ENCODE measurements at places on chromosomes 2 and 18. TPM values are rescaled to one million over a fixed set of nuclear protein-coding genes. Genes with fewer than 3 reads are reported as not detected.
A peak's percentile ranks its signal among the peaks of the same experiment; 100 is the strongest.

The DPYSL5 gene
- polyA plus RNA-seq: 0.27 TPM

- DNase-seq: no peak
These were observed 241.7 kb downstream of the EPHA4 start for GRCh38 chr2:221330436-221330835.

GRCh38 chr18:62033756-62034155 is 140.9 kb upstream of the RNF152 start:
- no peak for DNase-seq

- peak; percentile 28 for DNase-seq
These were observed 62.9 kb downstream of the MTHFD2 start for GRCh38 chr2:74261204-74261864.

GRCh38 chr2:111106706-111107105 is 14.0 kb upstream of the BCL2L11 start:
- DNase-seq: no peak

The NT5C1B gene
- polyA plus RNA-seq: 1.3 TPM

- no peak for DNase-seq
These were observed 56.2 kb downstream of the COBLL1 start for GRCh38 chr2:164785457-164785856.

DNA sequence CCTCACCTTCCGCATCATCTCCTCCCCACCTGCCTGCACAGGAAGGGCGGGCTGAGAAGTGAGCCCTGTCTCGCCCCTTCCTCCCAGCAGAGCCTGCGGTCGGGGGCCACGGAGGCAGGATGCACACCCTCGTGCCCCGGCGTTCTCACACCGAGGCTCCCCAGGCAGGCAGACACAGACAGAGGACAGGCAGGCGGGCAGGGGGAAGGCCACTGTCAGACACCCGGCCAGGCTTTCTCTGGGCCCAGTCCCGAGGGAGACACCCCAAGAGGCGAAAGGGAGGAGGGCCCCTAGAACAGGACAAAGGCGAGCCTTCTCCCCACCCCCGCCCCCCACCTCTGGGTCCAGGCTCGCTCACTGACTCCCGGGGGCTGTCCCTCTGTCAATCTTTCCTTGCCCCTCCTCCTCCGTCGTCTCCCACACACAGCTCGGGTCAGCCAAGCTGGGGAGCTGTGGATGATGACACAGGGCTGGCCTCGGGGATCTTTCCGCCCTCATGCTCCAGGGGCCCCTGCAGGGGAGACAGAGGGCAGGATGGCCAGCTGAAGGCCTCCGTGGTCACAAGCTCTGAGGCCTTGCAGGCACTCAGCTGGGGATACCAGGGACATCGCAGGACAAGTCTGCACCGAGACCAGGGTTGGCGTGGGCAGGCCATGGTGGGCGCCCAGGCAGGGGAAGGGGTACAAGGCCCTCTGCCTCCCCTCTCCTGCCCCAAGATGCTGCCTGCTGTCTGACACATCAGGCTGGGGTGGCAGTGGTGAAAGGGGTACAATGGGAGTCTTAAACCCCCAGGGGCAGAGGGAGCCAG is 24.9 kb downstream of the BIN1 start:
- no peak for DNase-seq

GRCh38 chr2:200784215-200784614 is 27.5 kb upstream of the BZW1 start:
- DNase-seq: no peak

DNA sequence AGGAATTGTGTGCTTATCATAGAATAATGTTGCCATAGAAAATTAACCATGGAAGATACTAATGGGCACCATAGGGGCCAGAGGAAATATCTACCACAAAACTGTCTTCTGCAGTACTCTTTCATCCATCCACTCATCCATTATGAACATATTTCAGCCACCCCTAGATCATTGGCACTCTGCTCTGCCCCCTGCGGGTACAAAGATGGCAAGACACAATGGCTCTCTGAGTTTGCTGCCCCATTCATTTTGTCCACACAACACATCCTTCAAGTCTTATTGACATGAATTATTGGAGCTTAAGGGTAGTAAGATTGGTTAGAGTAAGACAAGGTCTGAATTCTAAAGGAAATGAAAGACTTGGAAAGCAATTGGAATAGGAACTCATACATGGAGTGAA is 1224.7 kb upstream of the CELF4 start:
- no peak for DNase-seq

The ATG16L1 gene
- 20.9 TPM for polyA plus RNA-seq

GRCh38 chr2:240398661-240399267 is 36.7 kb upstream of the GPC1 start:
- DNase-seq: no peak

DNA sequence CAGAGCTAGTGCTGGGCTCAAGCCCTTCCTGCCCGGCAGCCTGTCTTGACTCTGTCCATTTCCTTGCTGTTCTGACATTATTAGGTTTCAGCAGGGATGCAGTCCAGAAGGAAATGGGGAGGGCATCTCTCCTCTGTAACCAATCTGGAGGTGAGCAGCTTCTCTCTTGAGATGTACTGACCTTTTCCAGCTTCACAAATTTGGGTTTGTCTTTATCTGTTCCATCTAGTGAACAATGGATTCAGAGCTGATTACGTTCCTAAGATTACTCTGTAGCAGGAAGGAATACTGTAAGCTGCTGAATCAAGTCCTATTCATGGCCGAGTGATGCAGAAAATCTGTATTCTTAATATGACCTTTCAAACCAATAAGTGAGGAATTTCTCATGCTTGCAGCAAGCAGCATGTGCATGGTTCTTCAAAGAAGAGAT is 11.0 kb downstream of the PLA2R1 start:
- no peak for DNase-seq

- no peak for DNase-seq
These were observed 141.1 kb downstream of the RBMS1 start for GRCh38 chr2:160352500-160352899.

- DNase-seq: no peak
These were observed 47.8 kb downstream of the TEX51 start for GRCh38 chr2:126946318-126947102.

DNA sequence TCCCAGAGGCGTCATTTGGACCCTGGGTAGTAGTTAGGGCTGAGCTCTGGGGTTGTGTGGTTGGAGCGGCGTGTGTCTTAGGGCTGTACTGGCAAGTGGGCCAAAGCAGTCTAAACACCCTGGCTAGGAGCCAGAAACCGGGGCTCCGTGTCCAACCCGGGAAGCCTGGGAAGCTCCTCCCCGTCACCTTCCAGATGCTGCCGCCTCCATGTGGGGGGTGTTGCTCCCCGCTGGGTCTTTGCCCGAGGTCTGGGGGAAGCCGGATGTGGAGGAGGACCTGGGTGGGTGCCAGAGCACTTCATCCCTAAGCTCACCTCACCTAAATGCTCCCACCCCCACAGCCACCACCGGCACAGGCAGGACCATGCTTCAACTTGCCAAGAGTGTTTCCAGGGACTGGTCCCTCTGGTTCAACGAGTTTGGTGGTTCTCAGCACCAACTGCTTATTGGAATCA is 25.4 kb downstream of the TET3 start:
- DNase-seq: peak; percentile 82

DNA sequence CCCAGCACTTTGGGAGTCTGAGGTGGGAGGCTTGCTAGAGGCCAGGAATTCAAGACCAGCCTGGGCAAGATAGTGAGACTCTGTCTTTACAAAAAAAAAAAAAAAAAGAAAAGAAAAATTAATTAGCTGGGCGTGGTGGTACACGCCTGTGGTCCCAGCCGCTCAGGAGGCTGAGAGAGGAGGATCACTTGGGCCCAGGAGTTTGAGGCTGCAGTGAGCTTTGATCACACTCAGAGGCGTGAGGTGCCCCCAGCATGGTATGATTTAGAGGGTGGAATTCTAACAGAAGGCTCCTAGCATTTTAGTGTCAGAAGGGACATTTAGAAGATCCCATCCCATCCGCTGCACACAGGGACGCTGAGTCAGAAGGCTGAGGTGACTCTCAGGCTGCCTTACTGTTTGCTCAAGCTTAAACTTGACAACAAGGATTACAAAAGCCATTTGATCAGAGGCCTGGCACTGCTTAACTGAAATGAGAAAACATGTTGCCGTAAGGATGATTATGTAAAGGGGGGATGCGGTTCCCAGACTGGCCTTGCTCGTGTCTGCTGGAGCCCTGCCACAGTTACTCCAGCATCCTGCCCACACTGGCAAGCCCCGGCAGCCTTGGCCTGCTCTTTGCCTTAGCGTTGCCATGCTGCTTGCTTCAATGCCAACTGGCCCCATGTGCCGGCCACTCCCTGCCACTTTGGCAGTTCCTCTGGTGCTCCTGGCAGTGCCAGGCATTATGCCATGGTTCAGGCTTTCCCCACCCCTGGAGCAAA is 45.6 kb upstream of the SLC1A4 start:
- no peak for DNase-seq

DNA sequence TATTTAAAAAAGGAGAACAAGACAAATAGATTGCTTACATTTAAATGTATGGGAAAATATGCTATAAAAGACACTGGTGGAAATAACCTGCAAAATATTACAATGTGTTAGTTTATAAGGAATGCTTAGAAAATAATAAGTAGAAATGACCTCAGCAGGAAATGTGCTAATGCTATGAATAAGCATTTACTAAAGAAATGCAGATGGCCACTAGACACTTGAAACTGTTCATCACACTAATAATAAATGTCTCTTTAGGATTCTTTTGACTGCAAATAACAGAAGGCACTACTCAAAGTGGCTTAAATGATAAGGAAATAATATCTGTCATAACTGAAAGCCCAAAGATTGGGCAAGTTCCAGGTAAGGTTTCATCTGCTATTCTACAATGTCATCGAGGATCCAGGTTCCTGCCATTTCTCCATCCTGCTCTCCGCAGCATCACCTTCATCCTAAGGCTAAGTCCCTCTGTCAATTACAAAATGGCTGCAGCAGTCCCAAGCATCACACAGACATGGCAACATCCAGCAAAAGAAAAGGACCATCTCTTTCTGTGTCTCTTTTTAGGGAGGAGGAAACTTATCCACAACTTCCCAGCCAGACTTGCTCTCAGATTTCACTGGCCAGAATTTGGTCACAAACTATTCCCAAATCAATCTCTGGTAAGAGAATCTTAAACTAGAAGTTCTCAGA is 21.9 kb downstream of the METTL8 start:
- DNase-seq: no peak

The TCF4 gene
- polyA plus RNA-seq: 140 TPM

GRCh38 chr2:149364839-149365238 is 34.5 kb downstream of the LYPD6 start:
- no peak for DNase-seq

DNA sequence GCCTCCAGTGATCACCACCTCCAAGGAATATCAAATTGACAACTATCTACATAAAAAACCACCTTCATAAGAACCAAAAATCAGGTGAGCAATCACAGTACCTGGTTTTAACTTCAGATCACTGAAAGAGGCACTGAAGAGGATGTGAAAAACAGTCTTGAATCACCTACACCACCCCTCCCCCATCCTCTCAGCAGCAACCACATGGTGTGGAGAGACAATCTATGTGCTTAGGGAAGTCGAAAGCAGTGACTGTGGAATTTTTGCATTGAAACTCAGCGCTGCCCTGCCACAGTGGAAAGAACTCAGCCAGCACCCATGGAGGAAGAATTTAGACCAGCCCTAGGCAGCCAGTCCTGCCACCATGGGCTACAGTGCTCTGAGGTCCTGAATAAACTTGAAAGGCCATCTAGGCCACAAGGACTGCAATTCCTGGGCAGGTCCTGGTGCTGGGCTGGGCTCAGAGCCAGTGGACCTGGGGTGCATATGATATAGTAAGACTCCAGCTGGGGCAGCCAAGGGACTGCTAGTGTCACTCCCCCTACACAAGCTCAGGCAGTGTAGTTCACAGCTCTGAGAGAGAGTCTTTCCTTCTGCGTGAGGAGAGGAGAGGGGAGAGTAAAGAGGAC is 75.6 kb downstream of the ATL2 start:
- no peak for DNase-seq

DNA sequence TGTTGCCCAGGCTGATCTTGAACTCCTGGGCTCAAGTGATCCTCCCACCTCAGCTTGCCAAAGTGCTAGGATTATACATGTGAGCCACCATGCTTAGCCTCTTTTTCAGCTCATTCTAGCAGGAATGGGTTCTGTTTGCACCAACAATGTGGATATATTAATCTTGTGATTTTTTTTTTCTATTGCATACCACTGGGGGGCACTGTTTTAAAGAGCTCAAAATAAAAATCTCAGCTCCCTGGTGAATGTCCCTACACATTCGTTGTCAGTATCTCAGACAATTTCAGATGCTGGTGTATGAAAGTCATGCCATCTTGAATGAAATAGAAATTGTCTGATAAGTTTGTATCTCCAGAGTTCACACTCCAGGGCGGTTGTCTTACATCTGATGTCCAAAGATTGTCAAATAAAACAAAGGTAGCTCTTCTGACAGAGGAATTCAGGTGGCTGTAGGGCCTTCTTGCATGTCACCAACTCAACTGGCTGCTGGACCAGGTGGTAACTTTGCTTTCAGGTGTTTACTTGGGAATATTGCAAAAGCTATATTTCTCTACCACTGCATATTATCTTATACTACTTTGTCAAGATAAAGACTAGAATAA is 3.1 kb upstream of the MATN3 start:
- no peak for DNase-seq

DNA sequence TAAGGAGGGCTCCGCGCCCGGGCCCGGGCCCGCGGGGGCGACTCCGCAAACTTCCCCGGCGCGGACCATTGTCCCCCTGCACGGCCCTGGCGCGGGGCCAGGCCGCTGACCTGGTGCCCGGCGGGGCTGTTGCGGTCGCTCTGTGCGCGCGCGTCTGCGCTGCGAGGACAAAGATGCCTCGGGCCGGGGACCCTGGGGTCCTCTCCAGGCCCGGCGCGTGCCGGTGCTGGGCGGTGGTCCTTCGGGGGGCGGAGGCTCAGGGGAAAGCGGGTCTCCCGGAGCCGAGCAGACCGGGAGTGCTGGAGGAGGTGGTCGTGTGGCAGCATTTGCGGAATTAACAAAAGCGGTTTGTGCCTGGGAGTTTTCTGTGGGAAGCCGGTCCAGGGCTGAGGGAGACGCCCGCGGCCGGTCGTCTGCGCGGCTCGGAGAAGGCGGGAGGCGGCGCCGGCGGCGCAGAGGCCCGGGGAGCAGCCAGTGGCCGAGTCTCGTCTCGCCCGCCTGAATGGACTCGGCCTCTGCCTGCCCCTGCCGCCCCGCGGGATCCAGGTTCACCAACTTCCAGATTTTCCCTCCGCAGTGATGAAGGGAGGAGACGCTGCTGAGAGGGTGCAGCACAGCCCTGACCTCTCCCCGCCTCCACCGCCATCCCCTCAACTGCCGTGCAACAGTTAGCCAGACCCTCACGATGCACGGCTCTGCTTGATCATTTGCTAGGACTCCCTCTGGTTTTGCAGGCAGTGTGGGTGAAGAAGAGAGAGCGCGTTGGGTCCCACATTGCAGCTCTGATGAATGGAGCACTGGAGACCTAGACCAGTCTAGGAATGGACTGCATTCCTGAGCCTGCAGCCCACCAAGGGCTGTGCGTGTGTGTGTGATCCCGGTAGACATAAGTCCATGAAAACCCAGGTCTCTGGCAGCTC is 705 bp downstream of the EFR3B start:
- DNase-seq: peak; percentile 27

The RAB17 gene
- polyA plus RNA-seq: 13.6 TPM

- DNase-seq: no peak
These were observed 68.6 kb upstream of the LPIN2 start for GRCh38 chr18:3081584-3081991.

DNA sequence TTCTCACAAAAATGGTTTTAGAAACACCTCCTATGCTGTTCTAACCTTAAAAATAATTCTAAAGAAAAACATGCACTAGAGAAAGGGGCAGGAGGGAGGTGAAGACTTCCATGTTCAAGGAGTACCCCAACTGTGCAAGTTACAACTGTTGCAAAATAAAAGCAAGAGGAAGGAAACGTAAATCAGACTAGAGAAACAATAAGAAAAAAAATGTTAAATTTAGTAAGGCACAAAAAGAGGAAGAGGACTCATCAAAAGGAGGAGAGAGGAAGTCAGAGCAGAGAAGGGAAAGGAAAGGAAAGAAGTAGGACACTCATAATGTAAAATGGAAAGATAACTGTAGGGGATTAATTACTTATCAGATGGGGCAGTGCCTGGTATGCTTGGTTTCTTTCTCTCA is 34.1 kb downstream of the RAPH1 start:
- DNase-seq: no peak

All from right lung (tissue), 10 donors.